Naive thymus-derived CD4-positive, alpha-beta T cell (primary cell): ENCODE measurements at places on chromosomes 7 and 10.

DNA sequence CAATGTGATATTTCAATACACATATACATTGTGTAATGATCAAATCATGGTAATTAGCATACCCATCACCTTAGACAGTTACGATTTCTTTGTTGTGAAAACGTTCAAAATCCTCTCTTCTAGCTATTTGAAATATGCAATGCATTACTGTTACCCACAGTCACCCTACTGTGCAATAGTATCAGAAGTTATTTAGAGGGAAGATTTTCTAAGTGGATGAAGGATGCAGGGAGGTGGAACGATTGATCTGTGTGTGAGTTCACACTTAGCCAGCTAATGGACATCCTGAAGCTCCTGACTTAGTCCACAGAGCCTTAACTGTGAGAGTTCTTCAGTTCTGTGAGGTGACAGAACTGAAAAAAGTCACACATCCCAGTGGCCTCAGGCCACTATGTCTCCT is 97.2 kb upstream of the LAMB4 start:
- DNase-seq: no peak

DNA sequence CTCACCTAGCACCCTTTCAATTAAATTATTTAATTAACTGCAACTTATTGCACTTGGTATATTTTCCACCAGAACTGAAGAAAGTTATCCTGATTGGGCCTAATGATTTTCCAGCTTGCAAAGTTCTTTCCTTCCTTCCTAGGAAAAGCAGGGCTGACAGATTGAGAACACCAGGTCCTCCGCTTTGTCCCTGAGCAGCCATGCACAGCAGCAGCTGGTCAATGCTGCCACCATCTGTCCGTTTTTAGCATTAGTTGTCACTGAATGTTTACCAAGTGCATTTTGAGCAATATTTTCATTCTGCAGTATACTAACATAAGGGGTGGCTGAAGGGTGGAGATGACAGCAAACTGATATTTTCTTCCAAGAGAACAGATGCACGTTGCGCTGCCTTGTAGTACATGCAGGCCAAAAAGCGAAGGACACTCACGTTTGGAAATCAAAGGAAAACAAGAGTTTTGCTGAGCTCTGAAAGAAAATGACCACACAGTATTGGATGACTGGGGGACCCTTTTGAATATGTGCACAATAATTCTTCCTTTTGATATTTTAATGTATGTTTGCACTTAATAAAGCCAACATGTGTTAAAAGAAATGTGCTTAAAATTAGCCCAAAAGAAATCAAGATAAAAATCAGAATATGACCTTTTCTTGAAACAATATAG is 248.8 kb upstream of the PTN start:
- no peak for DNase-seq

DNA sequence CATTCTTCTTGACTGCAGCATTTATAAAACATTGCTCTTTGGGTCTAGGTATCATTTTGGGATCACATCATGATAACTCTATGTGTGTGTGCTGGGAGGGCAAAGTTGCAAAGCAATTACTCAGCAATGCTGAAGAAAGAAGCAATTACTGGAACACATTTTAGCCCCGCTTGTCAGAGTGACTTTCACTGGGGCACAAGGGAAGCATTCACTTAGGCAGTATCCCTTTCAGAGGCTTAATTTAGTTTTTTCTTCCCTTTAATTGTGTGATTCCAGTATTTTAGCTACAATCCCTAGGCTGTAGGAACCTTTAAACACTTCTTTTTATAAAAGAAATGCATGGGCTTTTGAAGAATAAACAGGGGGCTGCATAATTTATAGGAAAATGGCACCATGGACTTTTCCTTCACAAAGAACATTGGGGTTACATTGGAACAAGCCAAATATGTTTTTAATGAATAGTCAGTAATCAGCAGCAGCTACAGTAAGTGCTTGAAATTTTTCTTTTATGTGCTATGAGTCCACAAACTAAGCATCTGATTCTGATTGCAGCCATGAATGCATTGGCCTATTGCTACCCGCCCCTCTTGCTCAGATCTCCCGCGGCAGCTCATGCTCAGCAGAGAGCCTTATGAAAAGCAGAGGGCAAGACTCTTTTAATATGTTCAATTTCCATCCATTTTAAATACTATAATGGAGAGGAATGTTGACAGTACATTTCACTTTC is 51.2 kb upstream of the NXPH1 start:
- DNase-seq: no peak

DNA sequence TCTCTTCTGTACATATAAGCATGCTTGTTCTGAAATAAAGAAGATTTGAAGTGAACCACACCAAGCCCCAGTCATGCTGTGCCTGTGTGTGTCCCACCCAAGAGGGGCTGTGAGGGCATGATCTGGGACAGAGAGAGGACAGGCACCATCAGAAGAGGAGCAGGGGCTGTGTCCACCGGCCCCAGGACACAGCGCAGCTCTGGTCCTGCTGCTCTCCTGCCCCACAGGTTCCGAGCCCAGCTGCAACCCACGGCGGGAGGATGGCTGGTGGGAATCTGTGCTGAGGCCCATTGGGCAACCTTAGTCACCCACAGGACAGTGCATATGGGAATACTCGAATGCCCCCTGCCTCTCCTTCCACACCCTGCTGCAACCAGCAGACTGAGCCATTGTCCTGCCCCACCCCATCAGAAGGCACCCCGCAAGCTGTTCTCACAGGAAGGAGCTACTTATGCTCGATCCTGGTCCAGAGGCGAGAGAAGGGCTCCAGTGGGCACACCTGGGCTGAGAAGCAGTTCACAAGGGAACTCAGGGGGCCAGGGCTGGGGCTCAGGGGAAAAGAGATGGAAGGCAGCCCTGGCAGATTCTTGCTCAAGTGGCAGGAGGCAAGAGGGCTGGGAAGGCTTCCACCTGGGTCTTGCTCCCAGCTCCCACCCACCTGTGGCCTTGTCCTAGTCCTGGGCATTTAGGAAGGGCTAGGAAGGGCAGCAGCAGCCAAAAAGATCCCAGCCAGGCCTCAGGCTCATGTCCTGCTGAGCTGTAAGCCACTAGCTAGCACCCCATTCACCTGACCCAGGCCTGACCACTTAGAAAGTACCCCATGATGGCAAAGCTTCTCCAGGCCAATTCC is 31.9 kb downstream of the LDB3 start:
- DNase-seq: no peak

DNA sequence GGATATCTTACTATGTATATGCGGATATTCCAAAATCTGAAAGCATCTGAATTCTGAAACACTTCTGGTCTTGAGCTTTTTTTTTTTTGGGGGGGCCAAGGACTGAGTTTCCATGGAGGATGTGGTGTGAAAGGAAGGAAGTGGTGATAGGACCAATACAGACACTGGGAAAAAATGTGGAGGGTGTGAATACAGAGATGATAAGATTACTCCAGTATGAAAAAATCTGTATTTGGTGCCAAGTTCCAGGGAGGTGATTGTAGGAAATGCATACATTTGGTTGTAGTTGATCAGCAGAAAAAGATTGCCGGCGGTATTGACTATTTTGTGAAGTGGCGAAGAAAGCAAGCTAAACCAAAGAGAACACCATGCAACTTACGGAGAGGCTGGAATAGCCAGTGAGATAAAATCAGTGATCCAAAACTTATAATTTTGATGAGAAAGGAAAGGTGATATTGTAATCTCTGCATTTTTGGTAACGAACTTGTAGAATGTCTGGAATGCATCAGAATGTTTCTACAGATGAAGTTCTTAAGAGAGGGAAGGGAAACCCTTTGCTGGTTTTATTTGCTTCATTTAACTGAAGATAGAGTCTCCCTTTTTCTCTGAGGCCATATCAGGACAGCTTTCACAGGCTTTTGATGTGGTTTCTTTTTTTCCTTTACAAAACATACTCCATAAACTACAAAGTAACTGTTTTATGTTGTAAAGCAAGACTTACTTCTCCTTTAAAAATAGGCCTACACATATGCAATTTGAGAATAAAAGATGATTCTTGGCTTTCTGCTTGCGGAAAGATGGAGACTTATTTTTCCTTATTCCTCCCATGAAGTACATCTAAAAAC is 6.0 kb downstream of the WDR37 start:
- DNase-seq: no peak

DNA sequence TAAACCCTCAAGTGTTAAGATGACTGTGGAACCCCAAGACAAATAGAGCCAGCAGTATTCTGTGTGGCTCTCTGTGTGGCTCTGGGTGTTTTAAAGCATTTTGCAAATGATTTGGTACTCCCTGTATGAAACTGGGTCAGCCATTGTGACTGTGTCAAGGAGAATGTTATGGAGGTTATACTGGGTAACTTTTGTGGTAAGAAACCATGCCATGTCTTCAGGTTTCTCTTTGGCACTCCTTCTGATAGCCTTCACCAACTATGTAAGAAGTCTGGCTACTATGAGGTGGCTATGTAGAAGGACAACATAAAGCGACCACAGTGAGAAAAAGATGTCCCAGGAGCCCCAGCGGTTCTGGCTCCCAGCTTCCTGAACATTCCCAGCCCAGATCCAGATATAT is 226.6 kb upstream of the RHOBTB1 start:
- no peak for DNase-seq

DNA sequence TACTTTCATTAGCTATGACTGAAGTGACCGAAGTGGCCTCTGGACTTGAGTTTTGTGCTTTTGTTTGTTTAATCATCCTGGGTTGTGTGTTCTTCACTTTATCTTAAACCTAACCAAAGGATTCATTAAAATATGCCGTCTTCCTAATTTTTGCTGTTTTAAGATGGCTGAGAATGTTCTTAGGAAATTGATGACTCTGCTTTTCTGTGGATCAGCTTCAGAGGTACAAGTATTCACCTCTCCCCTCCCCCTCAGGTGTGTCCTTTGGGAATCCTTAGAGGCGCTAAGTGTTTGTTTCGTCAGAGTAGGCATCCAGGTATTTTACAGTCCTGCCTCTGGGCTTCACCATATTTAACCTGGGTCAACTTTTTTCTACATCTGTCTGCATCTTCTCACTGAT is 1.1 kb downstream of the CCDC126 start:
- no peak for DNase-seq

GRCh38 chr10:113585949-113586348 is 33.1 kb downstream of the HABP2 start:
- no peak for DNase-seq

DNA sequence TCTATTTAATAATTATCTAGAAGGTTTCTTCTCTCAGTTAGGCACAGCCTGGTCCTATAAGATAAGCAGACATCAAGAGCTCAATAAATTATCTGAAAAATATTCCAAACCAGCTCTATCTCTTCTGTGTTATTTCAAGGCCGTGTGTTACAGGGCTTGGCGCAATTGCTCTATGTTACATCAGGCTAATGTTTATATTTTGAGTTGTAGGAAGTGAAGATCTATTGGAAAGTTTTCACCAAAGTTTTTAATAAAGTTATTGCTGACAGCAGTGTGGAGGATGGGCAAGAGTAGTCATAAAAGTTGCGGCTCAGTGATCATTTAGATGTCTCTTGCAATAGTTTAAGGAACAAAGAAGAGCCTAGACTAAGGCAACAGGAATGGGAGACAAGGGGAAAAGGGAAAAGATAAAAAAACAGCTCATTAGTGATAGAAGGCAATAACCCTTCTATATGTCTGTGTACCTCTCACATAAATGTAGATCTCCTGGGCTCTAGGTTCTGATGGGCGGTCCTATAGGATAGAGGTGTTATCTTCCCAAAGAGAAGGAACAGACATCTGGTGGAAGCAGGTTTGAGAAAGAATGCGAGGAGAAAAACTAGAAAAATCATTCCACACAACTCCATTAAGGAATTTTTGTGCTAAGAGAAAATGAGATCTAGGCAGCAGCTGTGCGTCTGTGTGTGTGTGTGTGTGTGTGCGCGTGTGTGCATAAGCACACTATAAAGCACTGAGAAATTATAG is 5.9 kb upstream of the ANKRD7 start:
- DNase-seq: no peak

DNA sequence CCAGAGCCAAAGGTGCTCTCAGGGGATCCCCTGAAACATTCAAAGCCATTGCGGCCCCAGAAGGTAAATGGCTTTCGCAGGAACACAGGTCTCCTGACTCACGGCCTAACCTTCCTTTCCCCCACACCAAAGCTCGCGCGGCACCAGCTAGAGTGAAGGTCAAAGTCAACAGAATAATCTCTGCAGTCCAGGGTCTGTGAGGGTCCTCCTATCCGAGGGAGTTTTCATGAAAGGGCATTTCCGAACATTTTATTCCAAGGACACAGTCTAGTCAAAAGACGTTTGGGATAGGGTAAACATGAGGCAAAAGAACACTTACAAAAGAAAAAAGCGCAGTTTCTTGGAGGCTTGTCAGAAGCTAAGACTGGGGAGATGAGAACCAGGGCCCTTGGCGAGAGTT is 559 bp upstream of the STEAP2 start:
- no peak for DNase-seq

- no peak for DNase-seq
Observed at GRCh38 chr10:98608411-98608810, 161.7 kb upstream of the HPS1 start.

DNA sequence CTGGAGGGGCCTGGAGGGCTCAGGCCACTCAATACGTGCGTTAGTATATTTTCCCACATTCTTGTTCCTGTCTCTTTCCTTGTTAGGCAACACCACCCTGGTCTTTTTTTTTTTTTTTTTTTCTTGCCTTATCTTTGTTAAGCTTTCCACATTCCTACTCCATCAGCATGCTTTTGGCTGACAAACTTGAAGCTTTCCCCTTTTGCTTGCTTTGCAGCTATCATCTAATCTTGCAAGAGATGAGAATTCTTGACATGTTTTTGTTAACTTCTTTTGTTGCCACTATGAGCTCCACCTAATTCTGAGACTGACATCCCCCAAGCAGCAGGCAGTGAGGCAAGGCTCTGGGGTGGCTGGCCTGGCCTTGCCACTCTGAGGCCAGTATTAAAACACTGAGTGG is 52.5 kb upstream of the NRP1 start:
- no peak for DNase-seq

GRCh38 chr10:88493691-88494483 is 89.2 kb downstream of the RNLS start:
- DNase-seq: no peak
